Cerebellum (tissue), 4 donors: ENCODE measurements at places on chromosomes 7 and 10. TPM values are rescaled to one million over a fixed set of nuclear protein-coding genes. Genes with fewer than 3 reads are reported as not detected.

Gene SLC39A12
- 0.54 TPM for total RNA-seq

Gene CTAGE4
- 1.4 TPM for total RNA-seq

Gene GJD4
- total RNA-seq: not detected

Gene ARPC1A
- total RNA-seq: 48.2 TPM

Gene SEMA4G
- 11.0 TPM for total RNA-seq

Gene GRID2IP
- total RNA-seq: 3.5 TPM

Gene ITIH5
- 19.4 TPM for total RNA-seq

Gene LBX1
- total RNA-seq: 1.6 TPM

Gene ITGA8
- 19.8 TPM for total RNA-seq
